SHP77 treated with DMSO at 0.1 percent for 48 hours (cell line): ENCODE measurements at places on chromosomes 7 and 10.

DNA sequence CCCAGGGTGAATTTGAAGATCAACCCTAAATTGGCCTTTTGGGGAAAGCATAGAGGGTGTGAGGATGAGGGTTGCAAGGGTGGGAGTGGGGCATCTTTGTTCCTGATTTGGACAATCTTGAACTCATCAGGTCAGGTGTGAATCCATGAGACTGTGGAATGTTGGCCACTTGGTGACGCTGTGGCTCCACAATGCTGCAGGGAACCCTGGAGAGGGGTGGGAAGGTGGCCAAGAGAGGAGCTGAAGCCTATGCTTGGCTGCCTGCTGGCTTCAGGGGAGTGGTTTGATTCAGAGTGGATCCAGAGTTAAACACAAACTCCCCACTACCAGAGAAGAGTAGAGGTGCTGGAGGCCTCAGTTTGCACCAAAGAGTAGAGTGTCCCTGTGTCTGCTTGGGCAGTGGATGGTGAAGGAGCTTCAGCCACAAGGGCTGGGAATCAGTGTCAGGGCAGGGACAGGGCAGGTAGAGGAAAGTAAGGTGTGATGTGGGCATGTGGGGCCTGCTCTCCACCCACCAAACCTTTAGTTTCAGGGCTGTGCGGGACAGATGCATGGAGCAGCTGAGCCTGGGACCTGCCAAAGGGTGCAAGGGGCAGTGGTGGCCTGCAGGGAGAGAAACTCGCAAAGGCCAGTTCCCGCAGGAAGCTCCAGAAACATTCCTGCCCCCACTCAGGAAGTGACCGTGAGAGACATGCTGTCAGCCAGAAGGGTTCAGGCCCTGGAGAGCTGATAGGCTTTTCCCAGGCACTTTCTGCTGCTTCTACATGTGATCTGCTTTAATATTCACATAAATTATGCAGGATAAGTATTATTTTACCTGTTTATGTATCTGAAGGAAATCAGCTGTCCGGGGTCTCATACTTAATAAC lies 81.0 kb upstream of the PRSS58 start:
- DNase-seq: no peak

GRCh38 chr7:149573519-149573918 lies 75.9 kb upstream of the ZNF746 start:
- no peak for DNase-seq

- no peak for DNase-seq
Observed at GRCh38 chr7:101933688-101934121, 116.3 kb downstream of the CUX1 start.

GRCh38 chr7:96233528-96234154 lies 88.3 kb downstream of the SLC25A13 start:
- DNase-seq: no peak

DNA sequence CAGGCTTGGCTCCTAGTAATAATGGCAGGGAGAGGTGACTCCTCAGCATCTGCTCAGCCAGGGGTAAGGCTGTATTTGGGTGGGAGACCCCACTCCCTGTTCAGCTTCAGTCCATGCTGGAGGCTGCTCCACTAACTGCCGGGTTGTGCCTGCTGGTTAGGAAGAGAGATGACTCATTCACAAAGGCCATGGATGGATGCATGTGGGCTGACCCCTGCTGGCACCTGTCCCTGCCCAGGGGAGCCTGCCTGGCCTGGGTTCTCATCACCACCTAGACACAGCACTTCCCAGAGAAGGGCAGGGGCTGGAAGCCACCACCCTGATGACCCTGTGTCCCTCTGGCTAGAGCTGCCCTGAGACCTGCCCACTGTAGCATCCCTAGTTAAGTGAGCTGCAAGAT lies 59.0 kb downstream of the VSTM4 start:
- DNase-seq: no peak

DNA sequence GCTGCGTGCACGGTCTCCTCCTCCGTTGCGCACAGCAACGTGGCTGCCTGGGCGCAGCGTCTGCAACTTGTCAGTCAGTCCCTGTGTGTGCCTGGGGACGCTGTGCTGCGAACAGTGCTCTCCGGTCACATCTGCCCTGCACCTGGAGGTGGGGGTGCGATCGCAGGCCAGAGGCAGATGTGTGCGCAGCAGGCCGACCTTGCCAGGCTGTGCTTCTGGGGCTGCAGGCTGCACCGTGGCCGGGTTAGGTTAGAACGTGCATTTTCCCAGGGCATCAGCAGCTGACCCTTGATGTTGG lies 8.2 kb upstream of the GET4 start:
- DNase-seq: no peak

- DNase-seq: no peak
Observed at GRCh38 chr10:43440463-43441134, 3.7 kb downstream of the ZNF487 start.

DNA sequence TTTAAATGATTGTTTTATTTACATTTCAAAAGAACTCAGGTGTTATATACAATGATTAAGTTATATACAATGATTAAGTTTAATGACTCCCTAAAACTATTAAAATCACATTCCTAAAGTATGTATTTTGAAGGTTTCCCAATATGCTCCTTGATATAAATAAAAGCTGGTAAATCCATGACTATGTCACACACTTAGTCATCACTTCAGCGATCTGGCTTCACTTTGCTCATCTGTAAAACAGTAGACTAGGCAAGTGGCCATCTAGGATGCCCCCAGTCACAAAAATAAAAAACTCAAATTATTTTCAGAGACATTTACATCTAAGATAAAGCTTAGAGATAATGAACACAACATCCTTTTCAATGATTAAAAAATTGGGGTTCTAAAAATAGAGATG lies 10.8 kb downstream of the ICA1 start:
- DNase-seq: no peak

DNA sequence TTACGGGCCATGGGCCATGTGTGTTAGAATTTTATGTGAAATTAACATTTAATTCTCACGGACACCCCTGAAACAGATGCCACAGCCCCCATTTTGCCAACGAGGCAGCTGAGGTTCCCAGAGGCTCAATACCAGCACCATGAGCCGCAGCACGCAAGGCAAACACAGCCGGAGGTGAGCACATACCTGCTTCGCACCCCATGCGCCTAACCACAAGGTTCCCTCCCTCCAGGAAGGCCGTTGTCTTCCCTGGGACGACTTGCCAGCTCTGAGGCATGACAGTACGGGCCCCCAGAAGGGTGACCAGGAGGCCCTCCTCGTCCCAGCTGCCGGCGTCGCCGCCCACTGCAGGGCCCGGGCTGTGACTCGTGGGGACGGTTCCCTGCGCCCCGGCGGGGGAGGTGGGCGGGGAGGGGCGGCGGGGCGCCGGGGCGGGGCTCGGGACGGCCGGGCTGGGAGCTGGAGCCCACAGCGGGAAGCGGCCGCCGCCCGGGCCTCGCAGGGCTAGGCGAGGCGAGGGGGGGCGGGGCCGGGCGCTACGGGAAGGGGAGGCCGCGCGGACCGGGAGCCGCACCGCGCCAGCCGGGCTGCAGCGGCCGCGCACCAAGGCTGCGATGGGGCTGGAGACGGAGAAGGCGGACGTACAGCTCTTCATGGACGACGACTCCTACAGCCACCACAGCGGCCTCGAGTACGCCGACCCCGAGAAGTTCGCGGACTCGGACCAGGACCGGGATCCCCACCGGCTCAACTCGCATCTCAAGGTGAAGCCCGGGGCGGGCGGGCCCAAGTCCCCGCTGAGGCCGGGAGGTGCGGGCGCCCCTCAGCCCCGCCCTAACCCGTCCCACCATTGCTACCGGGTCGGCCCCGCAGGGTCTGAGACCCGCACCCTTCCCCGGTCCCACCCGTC lies at the start of gene CAV2:
Gene CAV2, plus strand, starts transcription at position 571 of the 910 bp plus-strand sequence. Its CDS starts 44 bp downstream, at position 615.
- no peak for DNase-seq

DNA sequence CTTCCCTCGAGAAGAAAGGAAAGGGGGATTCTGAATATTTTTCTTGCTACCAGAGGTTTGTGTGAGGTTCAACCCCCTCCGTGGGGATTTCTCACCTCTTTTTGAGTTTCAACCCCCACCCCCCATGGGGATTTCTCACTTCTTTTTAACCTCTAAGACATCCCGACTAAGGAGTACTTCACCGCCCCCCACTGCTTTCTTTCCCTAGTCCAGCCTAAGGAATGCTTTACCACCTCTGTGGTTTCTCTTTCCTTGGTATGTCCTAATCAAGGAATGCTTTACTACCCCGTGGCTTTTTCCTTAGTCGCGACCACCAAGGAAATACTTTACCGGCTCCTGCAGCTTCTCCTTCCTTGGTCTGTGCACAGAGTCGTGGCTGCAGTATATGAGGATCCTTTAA lies 149.4 kb downstream of the LYZL1 start:
- no peak for DNase-seq

DNA sequence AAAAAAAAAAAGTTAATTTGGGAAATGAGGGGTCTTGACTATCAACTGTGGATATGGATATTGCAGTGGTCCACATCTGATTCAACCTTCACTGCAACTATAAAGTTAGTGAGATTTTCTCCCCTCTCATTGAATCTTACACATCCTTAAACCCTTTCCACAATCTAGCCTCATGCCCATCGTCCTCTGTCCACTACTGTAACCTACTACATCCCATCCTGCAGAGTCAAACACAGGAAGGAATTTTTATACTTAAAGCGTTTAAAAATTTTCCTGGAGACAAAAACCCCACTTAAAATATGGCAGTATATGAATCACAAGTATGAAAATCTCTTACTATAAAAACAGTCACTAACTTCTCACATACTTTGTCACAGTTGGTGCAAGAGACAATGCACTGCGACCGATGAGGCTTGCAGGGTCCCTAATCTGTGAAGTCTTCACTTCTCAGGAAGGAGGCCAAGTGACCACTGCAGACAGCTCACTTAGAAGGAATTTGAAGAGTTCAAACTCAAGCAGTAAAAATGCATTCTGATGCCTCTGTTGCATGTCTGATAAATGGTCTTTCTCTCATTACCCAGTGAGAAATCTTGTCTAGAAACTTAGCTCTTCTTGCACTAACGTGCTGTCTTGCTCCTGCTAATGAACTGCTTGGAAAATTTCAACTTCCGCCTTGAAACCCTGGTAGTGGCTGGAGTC lies 50.3 kb upstream of the ST8SIA6 start:
- DNase-seq: no peak

- no peak for DNase-seq
Observed at GRCh38 chr7:70298780-70299471, 700.7 kb downstream of the AUTS2 start.

DNA sequence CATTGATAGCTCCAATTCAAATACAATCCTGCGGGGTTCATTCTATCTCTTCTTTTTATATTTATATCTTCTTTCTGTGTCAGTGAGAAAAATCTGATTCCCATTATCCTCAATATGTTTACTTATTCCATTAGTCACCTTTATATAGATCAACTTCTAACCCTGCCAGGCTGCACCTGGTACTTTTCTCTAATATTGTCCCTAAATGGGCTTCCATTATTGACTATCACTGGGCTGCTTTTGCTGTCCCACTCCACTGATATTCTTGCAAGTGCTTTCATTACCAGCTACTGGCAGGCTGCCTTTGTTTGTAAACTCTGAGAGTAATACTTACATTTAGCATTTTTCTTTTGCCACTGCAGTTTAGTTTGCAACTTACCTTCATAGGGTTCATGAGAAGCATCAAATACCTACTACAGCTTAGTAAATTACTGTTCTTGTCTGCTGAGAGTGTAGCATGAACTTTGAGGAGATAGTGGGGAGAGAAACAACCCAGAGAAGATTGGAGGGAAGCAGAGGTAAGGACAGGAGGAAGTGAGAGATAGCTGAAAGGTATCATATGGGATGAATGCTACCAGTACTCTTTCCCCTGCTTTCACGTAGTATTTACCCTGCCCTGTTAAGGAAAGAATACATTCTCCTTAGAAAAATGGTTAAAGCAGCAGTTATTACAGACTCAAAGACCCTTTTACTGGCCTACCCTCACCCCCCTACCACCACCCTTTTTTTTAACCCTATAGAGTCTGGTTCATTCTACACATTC lies 119.1 kb downstream of the PHTF2 start:
- no peak for DNase-seq

- no peak for DNase-seq
Observed at GRCh38 chr7:128020159-128020558, 11.1 kb downstream of the LRRC4 start.

DNA sequence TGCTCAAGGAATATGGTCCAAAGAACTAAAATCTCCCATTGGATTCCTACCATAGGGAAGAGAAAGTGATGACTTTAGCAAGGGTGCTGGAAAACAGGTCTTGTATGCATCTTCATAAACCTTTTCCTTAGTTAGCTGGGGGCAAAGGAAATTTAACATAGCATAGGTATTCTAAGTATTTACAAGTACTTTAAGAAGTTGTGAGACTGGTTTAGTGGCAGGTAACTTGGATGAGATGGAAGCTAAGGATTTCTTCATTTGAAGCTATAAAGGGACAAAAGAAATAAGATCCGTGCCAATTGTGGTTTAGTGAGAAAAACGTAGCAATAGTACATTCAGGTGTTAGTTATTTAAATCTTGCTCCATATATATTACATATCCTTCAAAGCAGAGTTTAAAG lies 183.4 kb upstream of the TCF7L2 start:
- no peak for DNase-seq

GRCh38 chr7:132789281-132789680 lies 213.0 kb upstream of the PLXNA4 start:
- DNase-seq: no peak

DNA sequence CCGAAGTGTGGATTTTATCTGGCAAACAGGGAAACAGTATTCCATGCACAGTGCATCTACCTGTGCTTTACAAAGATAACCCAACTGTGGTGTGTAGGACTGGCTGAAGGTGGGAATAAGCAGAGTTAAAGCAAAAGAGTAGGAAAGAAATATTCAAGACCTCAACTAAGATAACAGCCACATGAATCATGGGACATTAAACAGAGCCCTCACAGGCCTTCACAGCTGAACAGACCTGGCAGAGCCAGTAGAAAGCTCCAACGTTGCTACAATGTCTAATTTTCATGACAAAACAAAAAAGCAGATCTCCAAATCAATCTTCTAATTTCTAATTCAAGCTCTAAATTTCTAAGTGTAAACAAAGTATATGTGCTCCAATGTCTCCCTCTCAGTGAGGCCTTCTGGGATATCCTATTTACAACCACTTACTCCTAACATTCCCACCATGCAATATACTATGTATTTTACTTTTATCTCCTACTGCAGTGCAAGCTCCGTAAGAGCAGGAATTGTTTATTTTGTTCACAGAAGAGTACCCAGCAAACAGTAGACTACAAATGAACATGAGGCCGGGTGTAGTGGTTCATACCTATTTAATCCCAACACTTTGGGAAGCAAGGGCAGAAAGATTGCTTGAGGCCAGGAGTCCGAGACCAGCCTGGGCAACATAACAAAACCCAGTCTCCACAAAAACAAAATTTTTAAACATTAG lies 63.5 kb downstream of the UBE2H start:
- no peak for DNase-seq
